ENCODE measurements at places on chromosomes 1 and 21. TPM values are rescaled to one million over a fixed set of nuclear protein-coding genes. Genes with fewer than 3 reads are reported as not detected.
A peak's percentile ranks its signal among the peaks of the same experiment; 100 is the strongest.

DNA sequence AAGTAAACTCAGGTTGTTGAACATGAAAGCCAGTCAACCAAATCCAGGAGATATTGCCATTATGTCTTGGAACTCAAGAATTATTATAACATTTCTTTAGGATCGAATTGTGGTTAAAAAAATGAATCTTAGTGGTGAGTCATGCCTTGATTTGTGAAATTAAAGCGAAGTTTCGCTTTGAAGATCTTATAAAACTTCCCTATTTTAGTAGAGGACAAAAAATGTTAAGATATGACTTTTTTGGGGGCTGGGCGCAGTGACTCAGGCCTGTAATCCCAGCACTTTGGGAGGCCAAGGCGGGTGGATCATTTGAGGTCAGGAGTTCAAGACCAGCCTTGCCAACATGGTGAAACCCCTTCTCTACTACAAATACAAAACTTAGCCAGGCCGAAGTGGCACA lies 39.5 kb upstream of the PTBP2 start:
- DNase-seq, result no peak

DNA sequence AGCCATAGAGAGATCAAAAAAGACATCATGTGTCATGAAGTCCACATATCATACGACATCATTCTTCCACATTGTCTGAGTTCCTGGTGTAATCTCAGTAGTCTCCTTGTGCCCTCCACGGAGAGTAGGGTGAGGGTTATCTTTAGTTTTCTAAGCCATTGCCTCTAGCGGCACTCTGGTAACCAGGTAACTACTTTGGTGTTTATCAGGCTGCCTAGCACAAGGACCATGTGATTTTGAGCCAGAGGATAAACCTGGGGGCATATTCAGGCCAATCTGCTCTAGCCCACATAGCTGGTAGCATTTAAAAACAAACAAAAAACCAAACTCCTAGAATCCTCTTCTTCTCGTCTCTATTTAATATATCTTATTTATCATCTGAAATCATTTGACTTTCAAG lies 147.4 kb downstream of the GDAP2 start:
- no peak for DNase-seq

DNA sequence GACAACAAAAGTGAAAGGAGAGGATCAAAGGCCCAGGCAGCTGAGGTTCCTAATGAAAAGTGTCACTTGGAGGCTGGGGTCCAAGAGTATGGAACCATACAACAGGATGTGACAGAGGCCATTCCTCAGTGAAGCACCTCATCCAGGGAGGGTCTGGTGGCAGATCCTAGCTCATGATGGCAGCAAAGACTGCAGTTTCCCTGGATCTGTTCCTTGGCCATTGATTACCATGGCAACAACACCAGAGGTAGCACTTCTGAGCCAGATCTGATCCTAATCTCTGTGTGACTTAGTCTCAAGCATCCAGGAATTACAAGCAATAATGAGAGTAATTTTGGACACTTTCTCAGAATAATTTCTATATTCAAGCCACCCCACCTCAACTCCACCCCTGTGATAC lies 12.9 kb downstream of the FAM177B start:
- DNase-seq, result no peak

GNG4 gene
- 1.7 TPM for polyA plus RNA-seq

DNA sequence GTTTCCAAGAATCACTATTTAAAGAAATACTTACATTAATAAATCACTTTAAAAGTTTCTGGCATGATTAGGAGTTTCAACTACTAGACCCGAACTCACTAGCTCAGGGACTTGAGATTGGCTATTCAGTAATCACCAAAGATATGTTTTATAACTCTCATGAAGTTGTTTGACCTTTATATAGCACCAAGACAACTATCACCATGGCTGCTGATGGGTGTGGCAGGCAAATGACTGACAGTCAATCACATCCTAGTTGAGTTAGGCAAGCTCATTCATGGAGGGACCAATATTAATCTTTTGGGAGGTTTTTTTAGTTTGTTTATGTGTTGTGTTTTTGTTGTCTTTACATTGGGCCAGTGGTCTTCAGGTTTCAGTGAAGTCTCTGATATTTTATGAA lies 376.3 kb upstream of the C1orf87 start:
- DNase-seq, result no peak

DNA sequence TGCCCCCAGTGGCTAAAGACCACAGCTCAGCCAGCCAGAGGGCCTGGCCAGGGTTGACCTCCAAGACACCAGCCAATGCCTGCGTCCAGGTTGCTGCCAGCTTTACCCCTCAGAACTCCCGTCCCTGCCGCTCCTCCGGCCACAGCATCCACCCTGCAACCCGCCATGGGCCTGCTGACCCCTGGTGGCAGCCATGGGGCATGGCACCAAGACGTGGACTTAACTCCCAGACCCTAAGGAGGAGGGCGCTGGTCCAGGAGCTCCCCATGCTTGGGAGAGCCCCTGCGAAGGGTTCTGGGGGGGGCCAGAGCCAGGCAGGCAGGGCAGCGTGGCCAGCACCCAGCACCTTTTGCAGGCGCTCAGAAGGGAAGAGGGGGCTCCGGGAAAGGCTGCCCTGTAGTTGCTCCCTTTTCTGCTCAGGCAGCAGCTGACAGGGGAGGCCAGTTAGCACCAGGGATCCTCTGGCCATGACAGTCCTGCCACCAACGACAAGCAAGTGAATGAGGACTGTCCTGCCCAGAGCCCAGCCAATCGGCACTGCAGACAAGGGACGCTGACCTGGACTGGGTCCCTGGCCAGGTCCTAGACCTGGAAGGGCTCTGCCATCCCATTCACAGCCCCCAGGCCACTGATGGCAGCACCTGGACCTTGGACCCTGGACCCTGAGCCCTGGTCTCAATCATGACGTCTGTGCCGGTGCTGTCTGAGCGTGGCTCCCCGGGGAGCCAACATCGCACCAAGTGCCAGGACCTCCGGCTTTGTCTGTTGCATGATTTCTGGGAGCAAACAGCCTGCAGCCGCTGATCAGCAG lies 246.2 kb downstream of the NPHP4 start:
- peak; percentile 41 for DNase-seq

DNA sequence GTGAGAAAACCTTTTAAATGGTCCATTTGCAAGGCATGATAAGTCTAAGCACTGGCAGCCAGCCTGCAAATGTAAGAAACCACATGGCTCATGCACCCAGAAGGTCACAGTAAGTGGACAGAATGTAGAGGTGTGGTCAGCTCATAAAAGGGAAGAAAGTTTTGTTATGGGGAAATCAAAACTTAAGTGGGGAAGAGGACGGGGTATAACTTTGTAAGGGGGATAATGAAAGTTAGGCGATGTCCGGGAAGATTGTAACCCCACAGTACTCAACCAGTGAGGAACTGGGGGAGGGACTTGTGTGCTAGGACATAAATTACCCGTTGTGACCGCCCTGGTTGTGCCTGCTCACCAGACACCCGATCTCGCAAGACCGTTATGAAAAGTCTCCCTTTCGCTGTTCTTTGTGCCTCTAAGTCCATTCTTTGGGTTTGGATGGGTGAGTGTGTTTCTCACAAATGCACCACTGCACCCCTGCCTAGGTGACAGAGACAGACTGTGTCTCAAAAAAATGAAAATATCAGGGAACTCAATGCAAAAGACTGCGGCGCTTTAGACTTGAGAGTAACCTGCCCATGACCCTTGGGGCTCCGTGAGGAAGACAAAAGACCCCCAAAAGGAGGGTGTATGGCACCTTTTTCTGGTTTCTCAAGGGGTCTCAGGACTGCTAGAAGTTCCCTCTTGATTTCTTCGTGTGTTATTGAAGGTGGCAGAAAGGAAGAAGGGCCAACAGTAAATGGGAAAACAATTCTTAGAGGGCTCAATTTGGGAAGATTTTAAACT lies 28.6 kb upstream of the ZNF496 start:
- DNase-seq, result no peak

GRCh38 chr1:229445828-229446227 lies 11.9 kb upstream of the ACTA1 start:
- DNase-seq, result no peak

THAP3 gene
- polyA plus RNA-seq, result 17.8 TPM

GRCh38 chr1:59361766-59362165 lies 64.9 kb downstream of the FGGY start:
- DNase-seq, result no peak

AIM2 gene
- 0.43 TPM for polyA plus RNA-seq

- no peak for DNase-seq
Observed at GRCh38 chr21:34223376-34223775, 140.4 kb upstream of the KCNE2 start.

MX2 gene
- 0.76 TPM for polyA plus RNA-seq

GRCh38 chr1:24806588-24806987 lies 61.3 kb downstream of the CLIC4 start:
- DNase-seq, result no peak

DNA sequence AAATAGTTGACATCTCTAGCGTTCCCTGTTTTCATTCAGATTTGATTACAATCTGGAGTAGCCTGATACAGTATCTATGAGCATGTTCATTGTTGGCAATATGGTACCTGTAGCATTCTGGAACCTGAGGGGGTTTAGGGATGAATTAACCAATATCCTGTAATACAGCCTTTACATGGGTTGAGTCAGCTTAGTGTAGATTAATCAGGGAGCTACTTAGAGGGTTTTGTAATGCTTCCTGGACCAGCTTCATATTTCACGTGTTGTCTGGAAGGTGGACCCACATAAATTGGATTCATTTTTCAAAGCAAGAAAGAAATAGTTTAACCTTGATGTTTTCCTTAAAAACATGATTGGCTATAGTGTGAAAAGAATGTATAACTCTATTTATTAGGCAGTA lies 3.6 kb downstream of the OTUD3 start:
- no peak for DNase-seq

DNA sequence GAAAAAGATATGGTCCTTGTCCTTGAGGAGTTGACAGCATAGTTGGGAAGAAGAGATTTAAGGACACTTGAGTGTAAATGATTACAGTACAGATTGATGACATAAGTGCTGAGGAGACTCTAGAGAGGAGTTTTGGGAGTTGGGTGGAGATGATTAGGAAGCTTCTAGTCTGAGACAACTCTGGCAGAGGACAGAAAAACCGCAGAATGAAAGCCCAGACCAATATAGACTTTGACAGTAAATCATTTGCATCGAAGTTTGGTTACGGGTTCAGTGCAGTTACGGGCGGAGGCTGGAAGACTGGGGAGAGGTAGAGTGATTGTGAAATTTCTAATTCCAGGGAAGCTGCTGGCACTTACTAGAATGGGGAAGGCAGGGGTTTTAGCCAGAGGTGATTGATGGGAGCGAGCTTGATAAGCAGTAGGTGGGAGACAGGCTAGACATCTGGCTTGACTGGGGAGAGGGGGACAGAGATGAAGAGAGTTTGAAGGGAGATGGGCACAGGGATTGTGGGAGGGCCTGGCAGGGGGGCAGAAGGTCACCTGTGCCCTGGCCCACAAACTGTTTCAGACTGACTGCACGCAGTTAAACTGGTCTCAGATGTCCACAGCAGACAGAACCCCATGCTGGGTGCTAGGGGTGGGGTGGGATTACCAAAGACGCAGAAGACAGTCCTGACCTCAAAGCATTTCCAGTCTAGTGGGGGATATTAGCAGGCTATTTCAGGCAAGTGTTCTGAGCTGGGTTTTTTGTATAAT lies 20.1 kb downstream of the SH2D2A start:
- no peak for DNase-seq

DNA sequence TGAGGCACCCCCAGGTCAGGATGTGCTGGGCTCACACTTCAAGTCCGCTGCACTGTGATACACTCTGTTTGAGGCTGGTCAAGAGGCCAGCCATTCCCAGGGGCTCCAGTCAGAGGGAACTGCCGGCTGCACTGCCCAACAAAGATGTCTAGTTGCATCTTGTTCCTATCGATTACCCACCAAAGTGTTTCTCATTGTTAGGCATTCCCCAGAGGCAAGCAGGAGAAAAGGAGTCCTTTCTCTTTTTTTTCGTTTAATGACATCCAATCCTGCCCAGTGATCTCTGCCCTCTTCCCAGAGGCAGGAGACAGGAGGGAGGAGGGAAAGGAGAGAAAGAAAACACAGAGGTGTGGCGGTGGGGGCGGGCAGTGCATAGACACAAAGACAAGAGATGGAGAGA lies 150.4 kb downstream of the OMA1 start:
- DNase-seq, result no peak

- no peak for DNase-seq
Observed at GRCh38 chr1:35122311-35122710, 43.1 kb downstream of the ZMYM1 start.

DNA sequence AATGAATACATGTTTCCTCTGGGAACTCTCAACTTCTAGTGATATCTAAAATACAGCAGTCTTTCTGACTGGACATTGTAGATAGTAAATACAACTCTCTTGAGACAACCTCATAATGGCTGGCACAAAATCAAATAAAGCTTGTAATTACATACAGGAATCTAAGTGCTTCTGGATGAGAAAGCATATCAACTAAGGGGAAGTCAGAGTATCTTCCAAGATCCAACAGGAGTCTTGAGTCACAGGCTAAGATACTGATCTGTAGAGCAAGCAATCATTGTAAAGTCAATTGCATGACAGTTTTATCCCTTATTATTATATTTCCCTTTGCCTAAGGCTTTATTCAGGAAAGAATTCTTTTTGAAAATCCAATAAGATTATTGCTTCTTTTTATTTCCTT lies 249.9 kb downstream of the LRRIQ3 start:
- DNase-seq, result no peak

DNA sequence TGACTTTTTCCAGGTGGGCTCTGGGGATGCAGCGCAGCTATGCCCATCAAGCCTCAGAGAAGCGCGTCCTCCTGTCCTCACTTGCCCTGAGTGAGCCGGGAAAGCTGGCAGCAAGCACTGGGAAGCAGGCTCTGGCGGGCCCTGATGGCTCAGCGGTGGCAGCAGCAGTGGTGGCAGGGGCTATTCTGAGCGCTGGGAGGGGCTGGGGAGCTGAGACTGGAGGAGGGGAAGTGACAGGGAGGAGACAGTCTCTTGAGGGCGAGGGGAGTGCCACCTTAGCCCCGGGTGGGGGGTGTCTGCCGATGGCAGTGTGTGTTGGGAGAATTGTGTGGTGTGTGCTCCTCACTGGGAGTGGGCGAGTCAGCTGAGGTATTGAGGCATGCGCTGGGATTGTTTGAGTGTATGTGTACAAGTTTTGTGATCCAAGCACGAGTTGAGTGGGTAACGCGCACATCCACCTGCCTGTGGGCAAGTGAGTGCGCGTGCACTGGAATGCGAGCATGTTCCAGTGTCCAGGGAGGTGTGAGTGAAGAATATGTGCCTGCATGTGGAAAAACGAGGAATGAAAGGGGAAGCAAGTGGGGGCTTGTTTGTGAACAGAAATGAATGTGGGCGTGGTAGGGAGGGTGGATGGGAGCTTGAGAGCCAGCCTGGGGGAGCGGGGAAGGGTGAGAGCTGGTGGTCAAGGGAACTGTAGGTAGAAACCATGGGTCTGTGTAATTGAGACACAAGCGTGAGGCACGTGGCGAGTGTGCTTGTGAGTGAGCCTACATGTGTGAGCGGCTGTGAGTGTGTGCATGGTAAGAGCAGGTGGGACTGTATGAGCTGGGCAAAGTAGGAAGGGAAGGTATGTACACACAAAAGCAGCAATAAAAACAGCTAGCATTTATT lies 2.9 kb upstream of the FOXO6 start:
- DNase-seq, result no peak

DNA sequence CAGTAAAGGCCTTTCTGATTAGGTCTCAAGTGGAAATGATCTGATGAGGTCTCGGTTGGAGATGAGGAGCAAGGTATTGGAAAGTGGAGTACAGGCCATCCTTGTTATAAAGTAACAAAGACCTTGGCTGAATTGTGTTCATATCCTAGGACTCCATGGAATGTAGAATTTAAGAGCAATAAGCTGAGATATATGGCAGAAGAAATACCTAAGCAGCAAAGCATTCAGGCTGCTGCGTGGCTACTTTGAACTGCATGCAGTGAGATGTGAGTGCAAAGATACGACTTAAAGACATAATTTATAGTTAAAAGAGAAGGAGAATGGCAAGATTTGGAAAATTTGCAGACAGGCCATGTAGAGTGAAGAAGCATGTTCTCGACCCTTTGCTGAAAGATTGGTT lies 11.2 kb upstream of the XPR1 start:
- no peak for DNase-seq

C1orf232 gene
- not detected for polyA plus RNA-seq

GLMN gene
- 28.2 TPM for polyA plus RNA-seq

NBPF20 gene
- polyA plus RNA-seq, result 1.8 TPM

Data from right lung (tissue), 10 donors.